GM12864 (cell line): ENCODE measurements at places on chromosomes 7 and 10.

DNA sequence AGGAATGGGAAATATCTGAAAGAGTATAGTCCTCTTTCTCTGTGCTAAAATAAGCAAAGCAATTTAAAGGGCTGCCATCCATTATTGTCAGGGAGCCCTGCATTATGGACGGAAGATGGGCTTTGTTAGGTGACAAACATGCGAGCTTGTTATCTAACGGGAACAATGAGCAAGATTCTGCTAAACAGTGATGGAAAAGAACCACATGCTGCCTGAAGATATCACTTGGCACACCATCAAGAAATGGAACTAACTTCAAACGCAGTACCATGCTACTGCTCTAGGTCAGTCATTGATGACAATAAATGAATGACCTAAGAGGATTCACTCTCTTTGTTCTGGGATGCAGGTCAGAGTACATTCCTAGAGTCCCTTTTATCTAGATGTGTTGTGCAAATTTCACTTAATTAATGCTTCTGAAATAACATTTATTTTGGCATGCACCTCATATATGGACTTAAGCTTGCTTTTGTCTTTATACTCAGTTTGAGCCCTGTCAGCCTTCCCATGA is 175.7 kb upstream of the PTN start:
- no peak for DNase-seq

DNA sequence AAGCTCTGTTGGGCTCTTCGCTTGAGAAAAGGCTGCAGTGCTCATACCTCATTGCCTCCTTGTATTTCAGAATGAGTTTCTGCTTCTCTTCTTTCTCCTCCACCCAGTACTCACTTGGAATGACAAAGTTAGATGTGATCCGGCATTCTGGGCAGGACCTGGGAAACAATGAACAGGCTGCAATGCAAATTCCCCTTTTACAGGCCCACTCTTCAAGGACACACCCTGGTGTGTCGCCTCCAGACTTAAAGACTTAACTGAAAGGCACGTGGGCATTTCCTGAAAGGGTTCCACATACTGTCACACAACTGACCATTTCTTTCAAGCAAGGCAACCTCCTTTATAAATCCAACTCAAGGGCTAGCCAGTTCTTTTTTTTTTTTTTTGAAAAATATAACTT is 23.6 kb downstream of the MKRN1 start:
- no peak for DNase-seq

DNA sequence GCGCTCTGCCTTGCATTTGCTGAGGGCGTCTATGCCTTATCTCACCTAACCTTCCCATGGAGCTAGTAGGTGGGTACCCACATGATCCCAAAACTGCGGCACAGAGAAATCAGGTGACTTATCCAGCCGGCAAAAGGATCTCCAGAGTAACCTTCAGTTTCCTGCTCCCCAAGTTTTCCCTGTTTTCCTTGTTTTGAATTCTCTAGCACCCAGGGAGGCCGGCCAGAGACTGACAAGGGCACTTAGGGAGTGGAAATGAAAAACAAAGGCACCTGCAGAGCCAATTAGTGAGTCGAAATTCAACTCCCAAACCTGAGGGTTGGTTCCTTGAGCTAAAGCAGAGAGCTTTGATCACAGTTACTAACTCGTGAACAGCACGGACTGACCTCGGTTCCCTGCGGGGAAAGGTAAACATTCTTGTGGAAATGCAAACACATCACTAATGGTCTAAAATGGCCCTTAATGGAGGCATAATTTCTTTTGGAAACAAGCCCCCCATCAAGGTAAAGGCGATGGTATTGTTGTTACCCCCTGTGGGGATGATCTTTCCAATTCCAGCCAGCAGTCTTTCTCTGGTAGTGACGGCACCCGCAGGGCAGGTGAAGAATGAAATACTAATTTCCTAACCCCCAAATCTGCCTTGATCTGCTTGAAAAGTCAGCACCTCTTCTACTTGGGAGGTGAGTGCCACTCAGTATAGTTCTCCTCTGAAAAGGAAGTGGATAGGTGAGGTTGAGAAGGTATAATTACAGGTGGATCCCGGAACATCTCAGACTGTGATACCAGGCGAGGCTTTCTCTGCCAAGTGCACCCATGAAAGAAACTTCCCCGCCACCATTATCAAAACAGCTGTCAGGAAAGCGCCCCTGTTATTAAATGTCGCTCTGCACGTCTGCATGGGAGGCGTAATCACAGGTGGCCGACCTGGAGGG is 365.6 kb upstream of the AUTS2 start:
- no peak for DNase-seq

- no peak for DNase-seq
These were observed 42.3 kb downstream of the HIPK2 start for GRCh38 chr7:139735466-139735865.

- no peak for DNase-seq
These were observed 50.7 kb downstream of the TAS2R16 start for GRCh38 chr7:122944682-122945303.

DNA sequence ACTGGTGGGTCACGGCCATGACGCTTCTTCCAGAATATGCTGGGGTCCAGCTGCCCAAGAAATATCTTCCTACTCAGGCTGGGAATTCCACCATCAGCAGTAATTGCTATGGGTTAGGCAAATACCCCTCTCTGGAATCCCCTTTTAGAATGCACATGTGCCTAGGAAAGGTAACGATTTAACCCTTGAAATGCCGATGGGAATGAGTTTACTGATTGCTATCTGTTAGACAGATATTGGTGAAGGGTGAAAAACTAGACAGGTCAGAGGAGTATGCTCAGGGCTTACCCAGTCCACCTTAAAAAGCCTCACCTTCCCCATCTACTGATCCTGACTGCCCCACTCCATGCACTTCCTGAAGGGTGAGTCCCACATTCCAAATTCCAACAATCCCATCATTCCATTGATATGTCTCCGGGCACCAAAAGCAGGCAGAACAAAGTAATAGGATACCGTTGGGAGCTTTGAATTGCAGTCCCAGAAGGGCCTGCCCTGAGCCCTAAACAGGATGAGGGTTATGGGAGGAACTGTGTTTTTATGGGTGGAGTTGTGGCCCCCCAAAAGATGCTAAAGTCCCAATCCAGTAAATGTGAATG is 59.3 kb downstream of the DLG5 start:
- no peak for DNase-seq

GRCh38 chr7:50729962-50730361 is 52.7 kb downstream of the GRB10 start:
- no peak for DNase-seq

DNA sequence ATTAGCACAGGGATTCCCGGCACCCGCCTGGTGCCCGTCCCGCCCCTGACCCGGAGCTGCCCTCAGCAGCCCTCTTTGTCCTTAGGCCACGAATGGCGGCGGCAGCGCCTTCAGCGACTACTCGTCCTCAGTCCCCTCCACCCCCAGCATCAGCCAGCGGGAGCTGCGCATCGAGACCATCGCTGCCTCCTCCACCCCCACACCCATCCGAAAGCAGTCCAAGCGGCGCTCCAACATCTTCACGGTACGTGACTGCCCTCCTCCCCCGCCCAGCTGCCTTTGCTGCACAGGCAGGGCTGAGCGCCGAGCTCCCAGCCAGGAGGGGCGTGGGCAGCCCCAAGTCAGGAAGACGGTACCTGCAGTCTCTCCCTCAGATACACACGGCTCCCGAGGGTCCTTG is 33.6 kb downstream of the AGAP3 start:
- no peak for DNase-seq

DNA sequence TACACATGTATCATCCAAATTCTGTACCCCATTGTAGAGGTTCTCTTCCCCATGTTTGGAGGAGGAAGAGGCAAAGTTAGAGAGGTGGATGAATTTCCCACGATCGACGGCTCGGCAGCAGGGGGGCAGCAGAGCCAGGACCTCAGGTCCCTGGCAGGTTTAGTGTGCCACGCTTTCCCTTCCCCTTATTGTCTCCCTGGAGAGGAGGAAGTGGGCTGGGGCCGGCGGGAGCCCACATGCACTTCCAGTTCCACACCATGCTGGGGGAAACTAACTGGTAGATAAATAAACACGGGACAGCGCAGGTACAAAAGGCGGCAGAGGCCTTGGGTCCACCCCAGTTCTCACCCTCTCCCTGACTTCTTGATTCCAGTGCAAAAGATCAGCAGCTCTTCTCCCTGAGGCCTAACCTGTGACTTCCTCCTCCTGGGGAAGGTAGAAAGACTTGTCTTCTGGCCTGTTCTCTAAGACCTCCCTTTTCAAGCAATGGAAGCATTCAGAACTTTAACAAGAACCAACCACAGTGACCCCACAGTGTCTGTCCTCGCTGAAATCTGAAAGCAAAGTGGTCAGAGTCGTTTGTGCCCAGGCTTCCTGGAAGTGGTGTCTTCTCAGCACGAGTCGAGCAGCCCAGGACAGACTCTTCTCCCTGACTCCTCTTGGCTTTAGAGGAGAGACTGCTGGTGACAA is 30.5 kb upstream of the SRGN start:
- no peak for DNase-seq

GRCh38 chr7:135263321-135263970 is 29.8 kb downstream of the STRA8 start:
- no peak for DNase-seq

- DNase-seq = no peak
These were observed 67.3 kb downstream of the MEST start for GRCh38 chr7:130559184-130559583.

GRCh38 chr10:129704786-129705525 is 237.9 kb downstream of the MGMT start:
- DNase-seq = no peak

- no peak for DNase-seq
These were observed 198.1 kb downstream of the BBS9 start for GRCh38 chr7:33327427-33327826.

DNA sequence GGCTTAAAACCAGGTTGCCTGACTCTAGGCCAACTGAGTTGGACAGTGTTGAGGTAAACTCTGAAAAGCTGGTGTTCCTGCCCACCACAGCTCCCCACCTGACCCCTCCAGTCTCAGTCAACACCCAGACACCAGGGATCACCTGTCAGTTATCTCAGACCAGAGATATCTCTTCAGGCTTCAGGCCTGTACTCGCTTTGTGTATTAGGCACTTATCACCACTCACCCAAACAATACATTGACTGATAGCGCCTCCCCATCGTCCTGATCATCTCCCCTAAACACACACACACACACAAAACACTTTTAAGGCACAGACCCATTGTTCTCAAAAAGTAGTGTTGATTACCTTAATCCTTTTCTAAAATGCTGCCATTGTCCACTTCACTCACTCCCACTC is 111.5 kb downstream of the PLCE1 start:
- no peak for DNase-seq

- no peak for DNase-seq
These were observed 310.7 kb downstream of the PRKG1 start for GRCh38 chr10:51384971-51385370.

DNA sequence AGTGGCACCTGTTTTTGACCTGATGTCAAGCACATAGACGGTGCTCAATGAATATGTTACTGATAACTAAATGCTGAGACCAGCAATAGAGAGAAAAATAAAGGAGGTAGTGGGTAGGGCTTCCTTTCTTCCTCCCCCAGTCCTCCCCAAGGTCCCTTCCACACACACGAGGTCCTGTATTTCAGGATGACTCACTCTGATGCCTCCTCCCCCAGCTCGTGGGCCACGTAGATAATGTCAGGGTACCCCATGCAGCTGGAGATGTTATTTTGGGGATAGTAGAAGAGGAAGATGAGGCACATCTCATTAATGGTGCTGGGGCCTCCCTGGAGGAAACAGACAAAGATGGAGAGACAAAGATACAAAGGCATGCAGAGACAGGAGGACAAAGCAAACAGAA is 17.3 kb downstream of the PRSS58 start:
- DNase-seq = no peak

- no peak for DNase-seq
These were observed 3.4 kb downstream of the ADCYAP1R1 start for GRCh38 chr7:31055471-31055870.

GRCh38 chr7:117017017-117017451 is 63.7 kb downstream of the ST7 start:
- DNase-seq = no peak

- no peak for DNase-seq
These were observed 809 bp downstream of the SLC13A1 start for GRCh38 chr7:123198668-123199652.

GRCh38 chr10:26737730-26738129 is 40.2 kb downstream of the PDSS1 start:
- DNase-seq = peak; percentile 91

DNA sequence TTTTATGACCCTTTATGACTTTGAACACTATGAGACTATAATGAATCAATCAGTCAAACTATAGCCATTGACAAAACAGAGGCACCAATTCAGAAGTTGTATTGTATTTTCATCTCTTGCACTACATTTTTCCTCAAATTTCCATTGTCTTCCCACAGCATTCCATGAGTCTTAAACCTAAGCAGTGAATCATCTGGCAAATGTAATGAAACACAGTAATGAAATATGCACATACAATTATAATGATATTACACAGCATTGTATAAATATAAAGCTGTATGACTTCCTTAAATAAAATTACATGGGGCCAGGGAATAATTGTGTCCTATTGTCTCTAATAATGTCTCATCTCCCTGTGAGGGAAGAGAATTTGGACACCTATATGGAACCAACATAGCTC is 45.0 kb downstream of the VWDE start:
- DNase-seq = no peak

DNA sequence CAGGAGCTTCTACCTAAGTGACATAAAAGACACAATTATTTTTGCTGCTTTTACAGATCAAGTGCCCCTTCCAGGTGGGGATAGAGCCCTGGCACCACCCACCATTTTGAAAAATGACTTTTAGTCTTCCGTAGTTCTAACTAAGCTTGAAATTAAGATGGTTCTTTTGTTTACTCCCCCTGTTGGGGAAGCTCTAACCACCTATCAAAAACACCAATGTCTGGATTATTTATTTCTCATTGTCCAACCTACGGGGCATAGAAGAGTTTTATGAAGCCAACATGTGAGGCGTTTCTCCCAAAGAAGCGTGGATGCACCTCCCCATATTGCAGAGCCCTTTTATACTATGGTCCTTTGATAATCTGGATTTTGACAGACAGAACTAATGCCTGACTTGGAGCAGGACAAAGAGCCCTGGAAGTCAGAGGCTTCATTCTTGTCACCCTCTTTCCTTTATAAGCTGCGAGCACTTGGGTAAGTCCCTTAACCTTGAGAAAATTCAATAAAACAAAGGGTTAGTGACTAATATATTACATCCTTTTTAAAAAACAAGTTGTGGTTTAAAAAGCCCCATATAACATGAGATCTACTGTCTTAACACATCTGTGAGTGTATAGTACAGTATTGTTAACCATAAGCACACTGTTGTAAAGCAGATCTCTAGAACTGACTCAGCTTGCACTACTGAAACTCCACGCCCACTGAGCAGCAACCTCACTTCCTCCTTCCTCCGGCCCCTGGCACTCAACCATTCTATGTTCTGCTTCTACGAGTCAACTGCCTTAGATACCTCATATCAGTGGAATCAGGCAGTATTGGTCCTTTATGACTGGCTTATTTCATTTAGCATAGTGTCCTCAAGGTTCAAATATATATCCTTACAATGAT is 67.5 kb downstream of the ATXN7L1 start:
- peak; percentile 96 for DNase-seq

- DNase-seq = no peak
These were observed 218.8 kb downstream of the EBF3 start for GRCh38 chr10:129745186-129745750.
